Spinal cord (tissue), 10 donors: ENCODE measurements at places on chromosomes 1 and 21. TPM values are rescaled to one million over a fixed set of nuclear protein-coding genes. Genes with fewer than 3 reads are reported as not detected.

IFI16 gene
- polyA plus RNA-seq = 32.5 TPM

SH2D5 gene
- 6.2 TPM for polyA plus RNA-seq

IVL gene
- polyA plus RNA-seq = not detected

TMEM61 gene
- 1.2 TPM for polyA plus RNA-seq

LRRC8B gene
- 21.3 TPM for polyA plus RNA-seq

KCNN3 gene
- 24.8 TPM for polyA plus RNA-seq

NGF gene
- 4.3 TPM for polyA plus RNA-seq

TTC34 gene
- 1.2 TPM for polyA plus RNA-seq

HSPB7 gene
- 2.6 TPM for polyA plus RNA-seq

ECM1 gene
- 20.4 TPM for polyA plus RNA-seq

C1QB gene
- polyA plus RNA-seq = 42.7 TPM

BEST4 gene
- polyA plus RNA-seq = 4.0 TPM

LCE1B gene
- polyA plus RNA-seq = not detected

TMEM52 gene
- polyA plus RNA-seq = 8.2 TPM

AGO4 gene
- 25.7 TPM for polyA plus RNA-seq

NR5A2 gene
- 1.7 TPM for polyA plus RNA-seq

SLAMF9 gene
- polyA plus RNA-seq = not detected

SYT11 gene
- 266 TPM for polyA plus RNA-seq

LIN28A gene
- not detected for polyA plus RNA-seq

PLA2G4A gene
- 4.7 TPM for polyA plus RNA-seq

LCE2C gene
- not detected for polyA plus RNA-seq

FAM177B gene
- not detected for polyA plus RNA-seq

ID3 gene
- 199 TPM for polyA plus RNA-seq
